Astrocyte (in vitro differentiated cells and primary cell): ENCODE measurements at places on chromosomes 2 and 18. TPM values are rescaled to one million over a fixed set of nuclear protein-coding genes. Genes with fewer than 3 reads are reported as not detected.

- DNase-seq: no peak
These were observed 142.9 kb upstream of the FIGN start for GRCh38 chr2:163878718-163879117.

GRCh38 chr18:10239991-10240634 is 214.3 kb upstream of the APCDD1 start:
- DNase-seq: no peak

The LOXL3 gene
- total RNA-seq: 17.6 and 33.8 TPM in 2 replicates

DNA sequence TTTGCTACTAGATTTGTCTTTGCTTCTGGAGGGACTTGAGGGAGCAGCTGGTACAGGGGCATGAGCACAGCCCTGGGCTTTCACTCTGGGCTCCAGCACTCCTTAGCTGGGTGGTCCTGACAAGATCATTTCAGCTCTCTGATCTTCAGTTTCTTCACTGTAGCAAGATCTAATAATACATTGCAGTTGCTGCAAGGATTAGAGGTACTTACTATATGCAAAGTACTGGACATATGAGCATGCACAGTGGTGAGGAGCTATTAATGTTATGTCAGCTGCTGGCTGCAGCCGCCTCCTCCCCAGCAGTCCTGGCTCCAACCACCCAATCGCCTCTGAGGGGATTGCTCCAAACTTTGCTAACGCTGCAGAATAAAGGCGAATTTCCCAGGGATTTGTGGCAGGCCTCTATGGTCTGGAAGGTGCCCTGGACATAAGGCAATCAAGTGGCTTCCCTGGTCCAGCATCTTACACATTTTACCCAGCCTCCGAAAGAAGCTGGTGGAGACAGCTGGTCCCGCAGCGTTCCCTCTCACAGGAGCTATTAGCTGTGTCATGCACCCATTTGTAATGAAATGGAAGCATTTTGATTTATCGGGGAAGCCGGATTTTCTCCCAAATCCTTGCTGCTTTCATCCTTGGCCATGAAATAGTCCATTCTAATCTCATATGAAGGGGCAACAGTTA is 96.7 kb downstream of the RHOB start:
- DNase-seq: no peak

DNA sequence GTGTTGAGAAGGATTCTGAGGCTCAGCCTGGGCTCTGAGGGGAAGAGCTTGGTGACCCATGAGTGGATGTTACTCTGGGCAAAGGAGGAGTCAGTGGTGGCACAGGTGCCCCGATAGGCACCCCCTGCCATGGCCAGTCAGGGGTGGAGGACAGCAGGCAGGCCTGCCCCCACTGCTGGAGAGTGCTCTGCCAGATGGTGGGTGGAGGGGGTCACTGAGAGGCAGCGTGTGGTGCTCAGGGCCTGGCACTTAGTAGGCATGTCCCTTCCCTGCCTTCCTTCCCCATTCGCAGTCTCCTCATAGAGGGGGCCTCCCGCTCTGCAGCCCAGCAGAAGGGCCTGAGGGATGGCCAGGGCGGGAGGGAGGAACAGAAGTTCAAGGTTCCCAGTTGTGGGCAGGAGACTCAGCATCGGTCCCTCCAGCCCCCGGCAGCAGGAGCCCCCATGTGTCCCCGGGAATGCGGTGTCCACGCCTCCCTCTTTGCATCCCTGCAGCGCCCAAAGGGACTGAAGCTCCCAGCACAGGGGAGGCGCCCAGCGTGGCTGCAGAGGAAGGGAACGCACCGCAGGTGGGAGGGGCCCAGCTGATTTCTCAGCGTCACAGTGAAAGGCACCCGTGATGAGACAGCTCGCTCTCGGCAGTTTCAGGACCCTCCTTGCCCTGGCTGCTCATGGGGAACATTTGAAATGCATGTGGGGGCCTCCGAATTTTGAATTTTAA is 5.7 kb upstream of the SNED1 start:
- DNase-seq: no peak
